ENCODE measurements at places on chromosomes 6 and 20. TPM values are rescaled to one million over a fixed set of nuclear protein-coding genes. Genes with fewer than 3 reads are reported as not detected.

TPD52L1 gene
- polyA plus RNA-seq, result 79.7 TPM

SCAND1 gene
- 38.1 TPM for polyA plus RNA-seq

EMILIN3 gene
- 2.4 TPM for polyA plus RNA-seq

EXOC2 gene
- 29.8 TPM for polyA plus RNA-seq

HLA-C gene
- 131 TPM for polyA plus RNA-seq

MCCD1 gene
- 0.23 TPM for polyA plus RNA-seq

VGLL2 gene
- polyA plus RNA-seq, result not detected

FAM83C gene
- polyA plus RNA-seq, result not detected

HCRTR2 gene
- not detected for polyA plus RNA-seq

WFDC2 gene
- 40.9 TPM for polyA plus RNA-seq

CUL7 gene
- 49.1 TPM for polyA plus RNA-seq

LINC00237 gene
- not detected for polyA plus RNA-seq

VSTM2L gene
- 5.2 TPM for polyA plus RNA-seq

PRDM1 gene
- polyA plus RNA-seq, result 9.6 TPM

PROCR gene
- 36.1 TPM for polyA plus RNA-seq

FAM162B gene
- polyA plus RNA-seq, result 90.6 TPM

HLA-B gene
- polyA plus RNA-seq, result 346 TPM

C20orf202 gene
- polyA plus RNA-seq, result 1.6 TPM

POU5F1 gene
- polyA plus RNA-seq, result 2.0 TPM

MUC22 gene
- not detected for polyA plus RNA-seq

All from left lung (tissue), 14 donors.